Stimulated activated CD8-positive, alpha-beta memory T cell treated with anti-CD3 and anti-CD28 coated beads, Interleukin-2, amount 100 ng/mL, for 1 hour (primary cell): ENCODE measurements at places on chromosomes 3 and 15.

GRCh38 chr15:39934397-39935071, 619 bp downstream of the EIF2AK4 start:
- no peak for DNase-seq

DNA sequence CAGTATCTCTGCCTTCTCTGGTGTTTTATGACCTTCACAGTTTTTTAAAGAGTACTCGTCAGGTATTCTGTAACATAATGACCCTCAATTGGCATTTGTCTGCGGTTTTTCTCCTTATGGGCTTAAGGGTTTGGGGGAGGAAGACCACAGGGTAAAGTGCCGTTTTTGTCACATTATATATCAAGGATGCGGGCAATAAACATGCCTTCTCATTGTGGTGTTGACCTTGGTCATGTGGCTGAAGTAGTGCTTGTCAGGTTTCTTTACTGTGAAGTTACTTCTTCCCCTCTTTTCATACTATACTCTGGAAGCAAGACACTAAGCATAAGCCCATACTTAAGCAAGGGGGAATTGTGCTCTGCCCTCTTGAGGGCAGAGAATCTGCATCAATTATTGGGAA, 16.6 kb downstream of the CAPN3 start:
- DNase-seq, result no peak

DNA sequence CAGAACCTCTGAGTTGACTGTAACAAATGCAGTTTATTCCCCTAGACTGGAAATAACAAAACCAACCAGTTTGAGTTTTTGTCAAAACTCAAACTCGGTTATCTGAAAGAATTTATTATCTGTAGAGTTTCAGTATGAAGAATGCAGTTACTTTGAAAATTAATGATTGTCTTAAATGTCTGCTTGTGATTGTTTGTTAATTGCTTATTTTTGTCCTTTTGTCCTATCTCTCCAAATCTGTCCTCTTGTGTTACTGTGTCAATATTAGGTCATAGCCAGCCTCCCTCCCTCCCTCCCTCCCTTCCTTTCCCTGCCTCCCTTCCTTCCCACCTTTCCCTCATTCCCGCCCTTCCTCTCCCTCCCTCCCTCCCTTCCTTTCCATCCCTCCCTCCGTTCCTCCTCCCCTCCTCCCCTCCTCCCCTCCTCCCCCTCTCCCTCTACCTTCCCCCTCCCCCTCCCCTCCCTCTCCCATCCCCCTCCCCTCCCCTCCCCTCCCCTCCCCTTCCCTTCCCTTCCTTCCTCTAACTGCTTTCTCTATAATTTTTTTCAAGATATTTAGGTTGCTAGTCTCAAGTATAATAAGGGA, 153.5 kb downstream of the FNDC3B start:
- no peak for DNase-seq

DNA sequence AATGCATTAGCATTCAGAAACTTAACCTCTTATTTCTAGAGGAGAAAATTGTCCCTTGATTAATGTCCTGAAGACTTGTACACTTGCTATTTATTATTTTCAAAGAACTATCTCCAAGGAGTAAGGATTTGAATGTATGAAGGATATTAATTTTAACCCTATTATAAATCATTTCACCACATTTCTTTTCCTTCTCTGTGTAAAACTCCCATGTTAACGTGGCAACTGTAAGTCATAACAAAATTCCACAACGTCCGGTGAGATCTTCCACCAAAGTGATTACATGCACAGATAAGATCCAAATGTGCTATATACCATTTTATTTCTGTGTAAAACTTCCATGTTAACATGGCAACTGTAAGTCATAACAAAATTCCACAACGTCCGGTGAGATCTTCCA, 229.1 kb upstream of the ARHGEF26 start:
- no peak for DNase-seq

GRCh38 chr15:25858952-25859760, 4.0 kb downstream of the ATP10A start:
- no peak for DNase-seq

DNA sequence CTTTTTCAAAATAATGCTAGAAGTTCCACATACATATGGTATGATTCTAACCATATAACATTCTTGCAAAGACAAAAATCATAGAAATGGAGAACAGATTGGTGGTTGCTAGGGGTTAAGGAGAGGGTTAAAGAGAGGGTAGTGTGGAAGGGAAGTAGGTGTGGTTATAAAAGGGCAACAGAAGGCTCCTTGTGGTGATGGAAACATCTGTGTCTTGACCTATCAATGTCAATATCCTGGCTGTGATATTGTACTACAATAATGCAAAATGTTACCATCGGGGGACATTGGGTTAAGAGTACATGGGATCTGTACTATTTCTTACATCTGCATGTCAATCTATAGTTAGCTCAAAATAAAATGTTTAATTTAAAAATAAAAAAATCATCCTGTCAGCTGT, 67.8 kb upstream of the FSIP1 start:
- no peak for DNase-seq

GRCh38 chr15:100732211-100733055, 130.0 kb downstream of the ASB7 start:
- DNase-seq, result no peak

- DNase-seq, result no peak
Measured at GRCh38 chr3:172397716-172398405, 50.4 kb downstream of the GHSR start.

DNA sequence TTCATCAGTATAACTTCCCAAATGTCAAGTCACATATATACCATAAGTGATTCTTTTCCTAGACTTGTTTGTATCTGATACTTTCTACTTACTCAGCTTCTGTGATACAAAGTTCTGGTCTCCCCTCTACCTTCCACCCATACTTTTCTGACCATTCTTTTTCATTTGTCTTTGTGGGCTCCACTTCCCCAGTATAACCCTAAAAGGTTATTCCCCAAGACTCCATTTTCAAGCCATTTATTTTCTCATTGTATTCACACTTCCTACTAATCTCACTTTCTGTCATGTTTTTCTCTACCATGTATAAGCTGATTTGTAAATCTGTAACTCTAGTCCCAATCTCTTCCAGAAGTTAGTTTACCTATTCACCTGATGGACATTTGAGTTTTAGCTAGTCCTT, 34.0 kb downstream of the IQCB1 start:
- no peak for DNase-seq

DNA sequence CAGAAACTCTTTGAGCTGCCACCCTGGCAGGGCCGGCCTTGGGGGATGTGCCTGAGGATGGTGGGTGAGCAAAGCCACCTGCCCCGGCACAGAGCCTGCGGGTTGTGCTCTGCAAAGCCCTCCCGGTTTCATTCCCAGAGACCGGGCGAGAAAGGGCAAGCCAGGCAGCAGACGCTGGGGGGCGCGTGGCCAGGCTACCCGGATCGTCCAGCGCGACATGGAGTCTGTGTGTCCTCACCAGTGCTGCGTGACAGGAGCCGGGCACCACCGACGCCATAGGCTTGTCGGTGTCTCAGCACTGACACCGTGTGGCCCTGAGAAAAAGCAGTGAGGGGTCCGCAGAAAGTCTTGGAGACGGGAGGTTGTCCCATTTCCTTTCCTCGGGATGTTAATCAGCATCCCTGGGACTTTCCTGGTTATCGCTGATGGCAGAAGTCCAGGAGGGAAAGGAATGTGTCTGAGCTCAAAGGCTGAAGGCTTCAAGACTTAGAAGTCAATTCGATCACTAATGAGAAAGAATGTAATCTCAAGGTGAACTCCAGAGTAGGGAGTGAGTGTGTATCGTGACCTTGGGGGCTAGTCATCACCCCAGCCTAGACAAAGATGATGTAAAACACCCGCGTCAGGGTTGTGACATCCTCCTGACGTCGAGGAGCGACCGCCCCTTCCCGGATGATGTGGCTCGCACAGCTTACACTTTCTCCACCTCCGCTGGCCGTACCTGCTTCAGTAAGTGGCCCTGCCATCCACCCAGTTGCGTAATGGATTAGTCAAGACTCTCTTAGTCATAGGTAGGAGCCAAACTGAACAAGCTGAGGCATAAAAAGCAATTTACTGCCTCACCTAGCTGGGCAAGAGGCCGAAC, 36.3 kb upstream of the PLA2G4E start:
- DNase-seq, result no peak

GRCh38 chr15:37262922-37263608, 162.7 kb upstream of the MEIS2 start:
- DNase-seq, result no peak

GRCh38 chr3:44045476-44046275, 196.0 kb upstream of the TOPAZ1 start:
- no peak for DNase-seq
